ENCODE measurements at places on chromosomes 6 and 20.

DNA sequence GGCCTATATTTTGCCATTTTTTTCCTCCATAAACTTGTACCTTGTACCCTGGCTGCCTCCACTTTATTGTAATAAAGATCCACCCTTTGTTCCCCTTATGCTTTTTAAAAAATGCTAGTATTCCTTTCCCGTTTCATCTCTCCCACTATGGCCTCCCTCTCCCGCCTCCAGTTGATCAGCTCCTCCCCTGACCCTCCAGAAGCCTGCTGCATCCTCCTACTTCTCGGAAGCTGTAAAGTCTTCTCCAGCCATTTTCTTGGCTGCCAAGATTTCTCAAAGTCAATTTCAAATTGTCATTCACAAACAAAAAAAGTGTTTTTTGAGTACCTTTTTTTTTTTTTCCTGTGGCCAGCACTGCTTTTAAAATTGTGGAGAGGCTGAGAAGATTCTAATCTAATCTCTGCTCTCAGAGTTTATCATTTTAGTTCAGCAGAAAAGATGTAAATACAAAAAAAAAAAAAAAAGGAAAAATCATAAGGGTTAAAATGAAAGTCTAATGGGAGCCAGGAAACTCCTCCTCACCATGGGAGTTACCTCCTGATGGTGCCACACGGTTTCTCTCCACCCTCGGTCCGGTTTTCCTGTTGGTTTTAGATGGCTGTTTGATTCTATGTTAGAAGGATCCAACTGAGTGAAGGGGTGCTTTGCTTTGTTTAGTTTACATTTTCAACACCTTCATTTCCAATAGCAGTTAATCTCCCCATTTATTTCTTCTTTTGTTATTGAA, 103.0 kb upstream of the KCNK16 start:
- DNase-seq = no peak

DNA sequence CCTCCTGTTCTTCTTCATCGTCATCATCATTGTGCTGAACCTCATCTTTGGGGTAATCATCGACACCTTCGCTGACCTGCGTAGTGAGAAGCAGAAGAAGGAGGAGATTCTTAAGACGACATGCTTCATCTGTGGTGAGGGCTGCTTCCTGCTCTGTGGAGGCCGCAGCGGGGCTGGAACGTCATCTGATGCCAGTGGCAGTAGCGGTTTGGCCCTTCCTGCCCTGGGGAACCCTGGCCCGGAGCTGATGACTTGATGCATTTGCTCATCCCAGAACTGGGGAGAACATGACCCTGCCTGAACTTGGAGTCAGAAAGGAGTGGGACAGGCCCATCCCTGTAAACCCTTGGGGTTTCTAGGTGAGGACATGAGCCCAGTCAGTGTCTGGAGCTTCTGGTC, 18.7 kb downstream of the UQCC2 start:
- DNase-seq = peak; percentile 53

DNA sequence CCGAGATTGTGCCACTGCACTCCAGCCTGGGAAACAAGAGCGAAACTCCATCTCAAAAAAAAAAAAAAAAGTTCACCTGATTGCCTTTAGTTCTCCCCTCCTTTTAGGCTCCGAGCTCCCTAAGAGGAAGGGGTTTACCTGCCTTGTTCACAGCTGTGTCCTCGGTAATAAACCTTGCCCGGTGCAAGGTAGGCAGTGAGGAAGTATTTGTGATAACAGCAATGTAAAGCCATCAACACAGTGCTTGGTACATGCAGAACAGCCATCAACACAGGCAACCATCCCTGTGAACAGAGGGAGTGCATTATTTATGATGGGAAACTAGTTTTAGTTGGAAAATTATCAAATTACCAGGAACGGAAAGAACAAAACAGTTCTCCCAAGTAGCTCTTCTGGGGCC, 1.8 kb upstream of the SPO11 start:
- no peak for DNase-seq

DNA sequence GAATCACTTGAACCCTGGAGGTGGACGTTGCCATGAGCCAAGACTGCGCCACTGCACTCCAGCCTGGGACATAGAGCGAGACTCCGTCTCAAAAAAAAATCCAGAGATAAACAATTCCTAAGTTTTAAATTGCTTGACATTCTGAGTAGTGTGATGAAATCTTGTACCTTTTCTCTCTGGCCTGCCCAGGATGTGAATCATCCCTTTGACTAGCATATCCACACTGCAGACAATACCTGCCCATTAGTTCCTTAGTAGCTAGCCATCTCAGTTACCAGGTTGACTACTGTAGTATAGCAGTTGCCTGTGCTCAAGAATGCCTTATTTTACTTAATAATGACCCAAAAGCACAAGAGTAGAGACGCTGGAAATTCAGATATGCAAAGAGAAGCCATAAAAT, 2.8 kb downstream of the ZFP57 start:
- no peak for DNase-seq

- no peak for DNase-seq
These were observed 330.3 kb downstream of the CDH4 start for GRCh38 chr20:61582196-61582923.

GRCh38 chr6:102026649-102027048, 633.1 kb downstream of the GRIK2 start:
- DNase-seq = no peak

- DNase-seq = no peak
These were observed 74.6 kb upstream of the CD93 start for GRCh38 chr20:23160536-23161243.

DNA sequence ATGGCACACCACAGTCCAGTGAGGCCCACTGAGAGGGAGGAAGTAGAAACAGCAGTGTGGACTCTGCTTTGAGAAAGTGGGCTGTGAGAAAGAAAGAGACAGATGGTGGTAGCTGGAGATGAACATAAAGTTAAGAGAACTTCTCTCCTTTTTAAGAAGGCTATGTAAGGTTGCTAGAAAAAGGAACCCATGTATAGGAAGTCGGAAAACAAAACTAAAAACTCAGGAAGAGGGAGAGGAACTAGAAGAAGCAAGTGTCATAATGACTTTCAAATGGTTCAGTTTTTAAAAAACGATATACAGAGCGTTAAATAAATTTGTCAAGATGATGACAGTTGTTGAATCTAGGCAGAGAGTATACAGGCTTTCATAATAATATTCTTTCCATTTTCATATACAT, 25.4 kb upstream of the GMNN start:
- no peak for DNase-seq

GRCh38 chr6:16355238-16355637, 116.9 kb downstream of the GMPR start:
- no peak for DNase-seq

DNA sequence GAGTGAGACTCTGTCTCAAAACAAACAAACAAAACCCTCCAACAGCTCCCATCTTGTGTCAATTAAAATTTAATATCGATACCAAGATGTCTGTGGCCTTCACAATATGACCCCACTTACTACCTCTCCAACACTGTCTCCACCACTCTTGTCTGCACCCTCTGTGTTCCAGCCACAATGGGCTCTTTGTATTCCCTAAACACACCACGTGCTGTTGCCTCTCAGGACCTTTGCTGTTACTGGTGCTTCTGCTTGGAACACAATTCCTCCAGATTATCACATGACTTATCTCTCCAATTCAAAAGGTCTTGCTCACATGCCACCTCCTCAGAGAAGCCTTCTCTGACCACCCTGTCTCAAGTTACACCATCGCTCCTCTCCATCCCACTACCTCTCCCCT, 6.0 kb upstream of the HCK start:
- no peak for DNase-seq

GRCh38 chr6:35140639-35141006, 516 bp downstream of the TCP11 start:
- no peak for DNase-seq
